ENCODE measurements at places on chromosomes 3 and 15.

DNA sequence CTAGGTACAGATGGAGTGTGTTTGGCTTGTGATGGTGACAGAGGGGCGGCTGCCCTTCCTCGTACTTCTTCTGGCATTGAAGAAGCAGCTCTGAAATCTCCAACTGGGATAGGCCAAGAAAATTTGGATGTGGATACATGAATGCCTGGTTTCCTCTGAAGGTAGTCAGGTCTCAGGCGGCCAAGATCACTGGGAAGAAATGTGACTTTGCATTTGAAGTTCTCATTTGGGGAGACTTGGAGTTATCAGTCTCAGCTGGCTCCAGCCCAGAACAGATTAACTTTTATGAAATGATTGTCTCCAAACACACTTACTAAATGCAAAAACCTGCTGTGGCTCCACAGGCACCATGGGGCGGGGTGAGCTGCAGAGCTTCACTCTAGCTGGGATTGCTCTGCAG, 215.9 kb downstream of the THSD4 start:
- no peak for DNase-seq

GRCh38 chr15:51625236-51625635, 2.7 kb upstream of the DMXL2 start:
- no peak for DNase-seq

DNA sequence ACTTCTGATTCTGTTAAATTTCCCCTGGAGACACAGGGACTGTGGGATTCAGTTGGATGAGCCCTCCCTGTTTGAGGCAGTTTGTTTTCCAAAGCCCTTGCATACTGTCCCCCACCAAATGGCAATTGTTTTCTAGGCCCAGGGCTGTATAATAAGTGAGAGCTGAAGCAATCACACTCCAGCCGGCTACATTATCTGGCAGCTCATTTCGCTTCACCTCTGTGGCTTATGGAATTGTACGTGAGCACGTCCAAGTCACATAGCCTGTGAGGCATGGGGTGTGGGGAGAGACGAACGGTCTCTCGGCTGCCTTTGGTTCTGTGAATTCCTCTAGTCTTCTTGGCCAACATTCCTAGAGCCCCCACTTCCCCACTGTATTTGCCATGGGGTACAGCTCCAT, 10.7 kb downstream of the RBP2 start:
- no peak for DNase-seq

DNA sequence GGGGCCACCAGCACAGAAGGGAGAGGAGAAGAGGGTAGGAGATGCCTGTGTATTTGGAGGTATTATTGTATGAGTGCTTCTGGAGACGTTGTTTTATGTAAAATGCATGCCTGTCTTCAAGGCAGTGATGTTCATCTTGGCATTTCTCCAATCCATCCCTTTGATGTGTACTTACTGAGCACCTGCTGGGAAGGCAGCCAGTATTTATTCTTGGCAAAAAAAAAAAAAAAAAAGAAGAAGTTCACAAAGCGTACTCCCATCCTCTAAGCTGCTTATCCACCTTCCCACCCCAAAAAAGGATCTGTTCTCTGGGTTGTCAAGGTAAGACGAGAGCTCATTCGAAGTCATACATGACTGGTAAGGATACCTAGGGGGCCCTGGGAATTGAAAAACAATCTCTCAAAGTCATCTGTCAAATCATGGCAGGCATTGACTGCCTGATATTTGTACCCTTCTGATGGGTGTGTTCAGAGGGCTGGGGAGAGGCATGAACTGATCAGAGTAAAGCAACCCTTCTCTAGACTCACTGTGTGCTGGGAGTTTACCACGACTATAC, 30.0 kb upstream of the SLC6A1 start:
- DNase-seq, result no peak

DNA sequence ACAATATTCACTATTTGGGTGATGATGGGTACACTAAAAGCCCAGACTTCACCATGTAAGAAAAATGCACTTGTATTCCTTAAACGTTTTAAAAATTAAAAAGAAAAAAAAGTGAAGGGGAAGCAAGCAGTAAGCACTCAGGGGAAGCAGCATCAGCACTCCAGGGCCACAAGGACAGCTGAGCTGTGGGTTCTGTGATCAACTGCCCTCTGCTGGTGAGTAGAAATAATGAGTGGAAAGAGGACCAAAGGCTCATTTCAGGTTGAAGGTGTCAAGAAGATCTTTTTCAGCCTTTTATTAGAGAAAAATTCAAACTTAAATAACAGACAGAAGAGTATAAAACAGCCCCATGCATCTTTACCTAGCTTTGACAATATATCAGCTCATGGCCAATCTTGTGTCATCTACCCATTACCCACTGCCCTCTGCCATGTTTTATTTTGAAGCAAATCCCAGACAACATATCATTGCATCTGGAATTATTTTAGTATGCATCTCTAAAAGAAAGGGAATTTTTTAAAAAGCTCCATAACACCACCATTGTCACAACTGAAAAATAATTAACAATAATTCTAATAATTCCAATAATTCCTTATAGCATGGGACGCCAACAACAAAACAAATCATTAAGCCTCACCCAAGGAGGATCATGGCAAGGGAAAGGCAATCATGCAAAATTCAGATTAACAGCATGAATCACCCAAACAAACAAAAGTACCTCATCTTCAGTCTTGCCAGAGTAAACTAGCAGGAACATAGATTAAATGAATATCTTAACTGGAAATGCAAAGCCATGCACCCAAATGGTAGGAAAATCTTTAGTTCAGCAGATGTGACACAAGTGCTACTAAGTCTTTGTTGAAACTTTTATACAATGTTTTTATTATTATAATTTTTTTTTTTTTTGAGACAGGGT, 42.5 kb downstream of the TAMM41 start:
- DNase-seq, result no peak

DNA sequence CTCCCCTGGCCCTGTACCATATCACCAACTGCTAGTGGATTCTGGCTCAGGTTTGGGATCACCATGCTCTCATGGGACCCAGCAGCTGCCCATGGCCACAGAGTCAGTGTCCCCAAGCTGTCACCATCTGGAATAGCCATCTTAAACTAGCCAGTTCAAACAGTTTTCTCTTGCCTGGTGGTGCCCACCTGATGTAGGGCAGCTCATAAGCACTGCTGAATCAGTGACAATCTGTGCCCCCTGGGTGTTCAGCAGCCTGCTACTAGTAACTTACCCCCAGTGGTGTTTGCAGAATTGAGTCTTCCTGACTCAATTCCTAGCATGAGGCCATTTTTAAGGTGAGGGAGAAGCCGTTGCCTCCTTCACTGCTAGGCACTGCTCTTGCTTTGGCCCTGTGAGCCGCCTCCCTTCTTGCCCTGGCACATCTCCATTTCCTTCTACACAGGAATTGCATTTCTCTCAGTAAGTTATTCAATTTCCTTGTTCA, 7.9 kb downstream of the RPSA start:
- DNase-seq, result no peak

DNA sequence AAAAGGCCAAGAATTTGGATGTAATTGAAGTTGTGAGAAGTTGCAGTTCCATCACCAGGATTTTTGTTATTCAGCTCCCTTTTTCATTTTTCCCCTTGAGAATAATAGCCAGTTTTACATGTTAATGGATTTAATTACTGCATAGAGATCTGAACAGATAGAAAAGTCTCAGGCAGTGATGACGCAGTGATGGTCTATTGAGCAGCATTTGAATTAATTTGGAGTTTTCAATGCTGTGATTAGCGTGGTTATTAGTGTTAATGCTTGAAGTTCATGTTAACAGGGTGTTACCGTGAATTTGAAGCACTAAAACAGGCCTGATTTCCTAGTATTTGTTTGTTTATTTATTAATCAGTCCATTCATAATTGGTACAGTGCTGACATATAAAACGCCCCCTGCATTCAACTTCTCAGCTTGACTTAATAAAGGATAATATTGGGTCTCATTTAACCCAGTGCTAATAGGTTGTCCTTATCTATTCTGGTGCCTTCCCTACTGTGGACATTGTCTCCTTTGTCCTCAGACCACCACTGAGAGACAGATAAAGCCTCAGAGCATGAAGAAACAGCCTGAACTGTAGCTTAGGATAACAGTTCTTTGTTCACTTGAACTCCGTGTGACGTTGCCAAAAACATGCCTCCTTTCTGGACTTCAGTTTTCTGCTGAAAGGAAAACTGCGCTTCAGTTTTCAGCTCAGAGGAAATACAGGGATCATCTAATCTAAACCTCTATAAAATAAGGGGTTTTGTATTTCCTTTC, 82.4 kb downstream of the RTP4 start:
- no peak for DNase-seq

- no peak for DNase-seq
These were observed 267.2 kb downstream of the MFSD1 start for GRCh38 chr3:159069091-159069490.

GRCh38 chr3:195182470-195182795, 88.5 kb downstream of the XXYLT1 start:
- no peak for DNase-seq

GRCh38 chr3:50136714-50137405, 18.3 kb upstream of the SEMA3F start:
- DNase-seq, result no peak

DNA sequence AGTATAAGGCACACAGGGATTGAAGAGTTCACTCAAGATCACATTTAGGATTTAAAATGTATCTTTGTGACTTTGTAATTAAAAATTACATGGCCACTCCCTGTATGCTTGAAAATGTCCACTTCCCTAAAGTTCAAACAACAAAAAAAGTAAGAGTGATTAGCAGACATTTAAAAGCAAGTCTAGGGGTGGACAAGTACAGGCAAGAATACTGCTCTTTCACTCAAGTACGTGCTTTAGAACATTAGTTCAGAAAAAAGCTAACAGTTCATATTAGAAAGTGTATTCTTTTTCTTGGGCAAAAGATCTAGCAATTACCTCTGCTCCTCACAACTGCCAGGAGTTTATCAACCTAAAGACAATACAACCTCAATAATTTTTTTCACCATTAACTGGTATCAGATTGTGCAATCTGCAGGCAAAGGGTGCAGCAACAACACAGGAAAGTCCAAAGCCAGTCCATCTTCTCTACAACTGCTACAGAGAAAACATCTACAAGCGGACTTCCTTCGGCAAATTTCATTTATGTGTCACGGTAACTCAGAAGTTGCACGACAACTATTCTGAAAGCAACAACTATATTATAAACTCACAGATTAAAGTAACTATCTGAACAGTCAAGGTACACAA, 18.1 kb downstream of the CHSY1 start:
- DNase-seq, result no peak

- DNase-seq, result no peak
These were observed 152.1 kb upstream of the TBL1XR1 start for GRCh38 chr3:177349384-177349783.

- DNase-seq, result no peak
These were observed 27.5 kb downstream of the POLG start for GRCh38 chr15:89307046-89307587.

DNA sequence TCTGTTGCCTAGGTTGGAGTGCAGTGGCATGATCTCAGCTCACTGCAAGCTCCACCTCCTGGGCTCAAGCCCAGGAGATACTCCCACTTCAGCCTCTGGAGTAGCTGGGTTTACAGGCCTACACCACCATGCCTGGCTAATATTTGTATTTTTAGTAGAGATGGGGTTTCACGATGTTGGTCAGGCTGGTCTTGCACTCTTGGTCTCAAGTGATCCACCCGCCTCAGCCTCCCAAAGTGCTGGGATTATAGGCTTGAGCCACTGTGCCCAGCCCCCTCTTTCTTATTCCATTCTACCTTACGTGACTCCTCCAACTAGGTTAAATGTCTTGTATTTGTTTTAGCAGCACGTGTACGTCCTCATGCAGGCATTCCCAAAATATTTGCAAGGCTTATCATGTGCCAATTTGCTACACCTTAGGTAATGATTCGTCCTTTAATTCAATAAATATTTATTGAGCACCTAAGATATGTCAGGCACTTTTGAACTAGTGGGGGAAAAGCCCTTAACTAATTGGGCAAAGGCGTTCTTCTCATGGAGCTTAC, 14.9 kb upstream of the MAGI1 start:
- no peak for DNase-seq

DNA sequence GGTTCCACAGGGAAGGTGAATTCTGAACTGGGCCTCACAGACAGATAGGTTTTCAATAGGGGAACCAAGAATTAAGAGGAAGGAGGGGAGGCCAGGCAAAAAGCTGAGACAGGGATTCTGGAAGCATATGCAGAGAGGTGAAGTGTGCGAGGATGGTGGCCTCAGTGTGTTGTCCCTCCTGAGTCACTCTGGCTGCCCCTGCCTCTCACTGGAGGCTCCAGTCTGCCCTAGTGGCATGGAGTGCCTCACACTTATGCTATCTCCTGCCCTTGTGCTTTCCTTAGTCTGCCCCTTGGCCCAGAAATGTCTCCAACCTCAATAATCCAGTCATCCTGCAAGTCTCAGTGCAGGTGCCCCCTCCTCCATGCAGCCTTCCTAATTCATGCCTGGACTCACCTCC, 32.2 kb upstream of the RBP1 start:
- DNase-seq, result no peak

Measured in NK-92 treated with Interleukin-12 subunit alpha and Interleukin-12 subunit beta, amount 100 ng/mL, for 24 hours (cell line).